ENCODE measurements at places on chromosomes 12 and 14.

GRCh38 chr12:109053382-109054123 is 1.2 kb downstream of the USP30 start:
- no peak for DNase-seq

GRCh38 chr12:116495260-116495659 is 63.9 kb upstream of the MAP1LC3B2 start:
- DNase-seq = no peak

DNA sequence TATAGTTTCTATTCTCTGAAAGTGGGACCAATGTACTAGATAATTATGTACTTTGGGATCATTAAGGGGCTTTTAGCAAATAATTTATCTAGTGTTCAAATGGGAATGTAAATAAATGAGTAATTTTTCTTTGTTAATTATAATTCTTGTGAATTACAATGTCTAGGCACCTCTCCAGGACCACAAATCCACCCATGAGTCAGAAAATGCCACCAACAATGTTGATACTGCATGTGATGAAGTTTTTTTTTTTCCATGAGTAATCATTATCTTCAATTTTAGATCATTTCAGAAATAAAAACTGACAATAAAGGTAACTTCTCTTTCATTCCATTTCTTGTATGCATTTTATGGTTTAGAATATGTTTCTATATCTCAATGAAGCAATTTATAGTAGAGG is 470.3 kb downstream of the VRK1 start:
- DNase-seq = no peak

GRCh38 chr12:42277396-42278127 is 39.5 kb upstream of the YAF2 start:
- DNase-seq = no peak

DNA sequence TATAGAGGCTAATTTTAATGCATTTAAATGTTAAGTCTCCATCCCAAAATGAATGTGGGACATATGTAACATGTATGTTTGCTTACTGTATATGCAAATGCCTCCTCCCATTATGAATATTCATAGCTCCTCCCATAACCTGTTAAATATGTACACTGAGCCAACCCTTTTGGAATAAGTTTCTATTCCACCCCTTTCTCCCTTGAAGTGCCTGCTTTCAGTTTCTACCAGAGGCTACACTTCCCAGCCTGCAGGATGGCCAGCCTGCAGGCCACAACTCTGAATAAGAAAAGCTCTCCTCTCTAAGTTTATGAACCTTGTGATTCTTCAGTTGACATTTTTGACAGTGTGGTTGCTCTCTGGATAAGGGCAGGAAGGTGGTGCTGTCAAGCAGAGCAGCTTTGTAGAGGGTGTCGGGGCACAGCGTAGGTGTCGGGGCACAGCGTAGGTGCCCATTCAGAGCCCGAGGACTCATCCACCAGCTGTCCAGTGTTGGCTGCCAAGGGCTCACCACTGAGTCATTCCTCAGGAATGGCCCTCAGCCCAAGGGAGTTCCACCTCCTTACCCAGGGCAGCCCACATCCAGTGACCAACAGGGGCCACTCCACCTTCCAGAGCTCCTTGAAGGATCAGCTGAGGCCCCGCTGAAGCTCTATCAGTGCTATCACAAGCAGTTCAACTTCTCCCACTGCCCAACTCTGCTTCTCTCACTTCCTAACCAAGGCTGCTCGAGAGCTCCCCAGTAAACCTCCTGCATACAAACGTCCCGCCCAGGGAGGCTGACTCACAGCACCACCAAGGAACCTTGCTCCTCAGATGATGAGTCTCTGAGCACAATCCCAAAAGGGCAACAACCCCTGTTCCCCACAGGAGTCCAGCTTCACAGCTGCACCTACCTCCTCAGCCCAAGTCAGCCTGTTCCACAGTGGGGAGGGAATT is 31.4 kb downstream of the VWF start:
- no peak for DNase-seq

DNA sequence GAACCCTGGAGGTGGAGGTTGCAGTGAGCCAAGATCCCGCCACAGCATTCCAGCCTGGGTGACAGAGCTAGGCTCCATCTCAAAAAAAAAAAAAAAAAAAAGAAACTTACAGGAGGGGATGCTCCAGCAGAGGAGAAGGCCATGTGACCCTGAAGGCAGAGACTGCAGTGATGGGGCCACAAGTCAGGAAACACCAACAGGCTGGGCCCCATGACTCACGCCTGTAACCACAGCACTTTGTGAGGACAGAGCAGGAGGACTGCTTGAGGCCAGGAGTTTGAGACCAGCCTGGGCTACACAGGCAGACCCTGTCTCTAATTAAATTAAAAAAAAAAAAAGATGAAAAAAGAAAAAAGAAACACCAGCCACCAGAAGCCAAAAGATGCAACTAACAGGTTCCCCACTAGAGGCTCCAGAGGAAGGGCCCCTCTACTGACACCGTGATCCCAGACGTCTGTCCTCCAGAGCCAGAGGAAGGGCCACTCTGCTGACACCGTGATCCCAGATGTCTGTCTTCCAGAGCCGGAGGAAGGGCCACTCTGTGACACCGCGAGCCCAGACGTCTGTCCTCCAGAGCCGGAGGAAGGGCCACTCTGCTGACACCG is 9.1 kb upstream of the GLT1D1 start:
- DNase-seq = no peak

DNA sequence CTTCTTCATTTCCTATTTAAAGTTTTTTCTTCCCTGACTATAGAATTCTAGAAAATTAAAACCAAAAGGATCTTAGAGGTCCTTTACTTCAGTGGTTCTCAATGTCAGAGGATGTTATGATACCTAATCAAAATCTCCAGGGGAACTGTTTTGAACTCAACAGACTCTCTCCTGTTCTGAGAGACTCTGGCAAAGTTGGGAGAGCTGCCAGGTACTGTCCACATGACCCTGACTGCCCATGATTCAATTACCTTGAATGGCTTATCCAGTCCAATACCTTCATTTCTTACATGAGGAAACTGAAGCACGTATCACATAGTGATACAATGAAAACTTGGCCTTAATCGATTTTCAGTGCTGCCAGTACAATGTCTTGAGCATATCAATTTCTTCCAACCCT is 16.6 kb downstream of the ALKBH1 start:
- no peak for DNase-seq

DNA sequence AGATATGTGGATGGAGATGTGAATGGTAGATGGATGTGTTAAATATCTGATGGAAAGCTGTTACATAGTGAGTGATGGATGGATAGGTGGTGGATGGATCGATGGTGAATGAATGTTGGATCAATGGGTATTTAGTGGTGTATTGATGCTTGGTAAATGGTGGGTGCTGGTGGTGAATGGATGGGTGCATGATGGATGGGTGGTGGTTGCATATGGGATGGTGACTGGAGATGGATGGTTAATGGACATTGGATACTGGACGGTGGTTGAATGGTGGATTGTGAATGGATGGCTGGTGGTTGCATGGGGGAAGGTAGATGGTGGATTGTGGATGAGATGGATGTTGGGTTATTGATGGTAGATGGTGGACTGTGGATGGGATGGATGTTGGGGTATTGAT is 2.1 kb upstream of the LBHD2 start:
- no peak for DNase-seq

DNA sequence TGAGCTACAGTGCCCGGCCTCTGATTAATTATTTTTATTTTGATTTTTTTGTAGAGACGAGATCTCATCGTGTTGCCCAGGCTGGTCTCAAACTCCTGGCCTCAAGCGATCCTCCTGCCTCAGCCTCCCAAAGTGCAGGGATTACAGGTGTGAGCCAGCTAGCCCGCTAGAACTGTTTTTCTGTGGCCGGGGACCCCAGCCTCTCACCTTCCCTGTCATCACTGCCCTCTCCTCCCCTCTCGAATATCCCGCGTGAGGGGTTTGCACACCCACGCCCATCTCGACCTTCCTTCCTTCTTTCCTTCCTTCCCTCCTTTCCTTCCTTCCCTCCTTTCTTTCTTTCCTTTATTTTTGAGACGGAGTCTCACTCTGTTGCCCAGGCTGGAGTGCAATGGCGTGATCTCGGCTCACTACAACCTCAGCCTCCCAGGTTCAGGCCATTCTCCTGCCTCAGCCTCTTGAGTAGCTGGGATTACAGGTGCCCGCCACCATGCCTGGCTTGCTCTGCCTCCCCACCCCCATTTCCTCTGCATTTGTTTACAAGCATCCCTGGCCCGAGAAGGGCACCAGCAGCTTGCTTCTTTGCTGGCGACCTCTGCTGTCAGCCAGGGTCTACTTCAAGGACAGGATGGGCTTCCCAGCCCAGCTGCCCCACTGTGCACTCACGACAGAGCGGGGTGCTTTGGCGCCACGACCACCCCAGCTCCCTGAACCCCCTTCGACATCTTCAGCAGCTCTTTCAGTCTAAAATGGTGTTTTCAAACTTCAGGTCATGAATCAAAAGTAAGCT is 4.3 kb upstream of the TRAF3 start:
- DNase-seq = no peak

- DNase-seq = no peak
These were observed 69.9 kb downstream of the SERPINA3 start for GRCh38 chr14:94682061-94682516.

- no peak for DNase-seq
These were observed 6.7 kb upstream of the VASH1 start for GRCh38 chr14:76754586-76754985.

DNA sequence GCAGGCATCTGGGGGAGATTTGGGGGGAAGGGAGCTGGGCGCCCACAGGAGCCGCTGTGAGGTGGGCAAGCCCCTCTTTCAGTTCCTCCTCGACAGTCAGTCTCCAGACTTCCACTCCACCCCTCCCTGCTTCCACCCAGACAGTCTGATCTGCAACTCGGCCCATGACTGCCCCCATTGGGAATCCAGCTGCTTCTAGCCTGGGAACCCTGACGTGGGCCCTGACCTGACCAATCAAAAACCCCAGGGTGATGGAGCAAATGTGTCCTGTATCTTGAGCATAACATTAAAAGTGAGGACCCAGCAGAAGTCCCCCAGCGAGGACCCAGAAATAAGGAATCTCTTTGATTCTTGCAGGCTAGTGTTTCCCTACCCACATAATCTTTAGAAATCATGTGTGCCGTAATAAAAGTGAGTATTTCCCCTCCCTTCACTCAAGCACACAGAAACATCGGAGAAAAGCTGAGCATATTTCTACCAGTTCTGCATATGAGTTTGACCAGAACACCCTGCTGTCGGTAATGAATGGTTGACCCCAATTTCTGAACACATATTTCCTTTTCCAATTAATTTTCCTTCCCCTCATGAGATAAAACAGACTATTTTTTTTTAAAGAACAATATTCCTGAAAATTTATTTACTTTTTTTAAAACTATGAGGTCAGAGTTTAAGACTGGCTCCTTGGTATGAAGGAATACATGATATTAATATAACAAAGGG is 6.4 kb downstream of the SSH1 start:
- no peak for DNase-seq

DNA sequence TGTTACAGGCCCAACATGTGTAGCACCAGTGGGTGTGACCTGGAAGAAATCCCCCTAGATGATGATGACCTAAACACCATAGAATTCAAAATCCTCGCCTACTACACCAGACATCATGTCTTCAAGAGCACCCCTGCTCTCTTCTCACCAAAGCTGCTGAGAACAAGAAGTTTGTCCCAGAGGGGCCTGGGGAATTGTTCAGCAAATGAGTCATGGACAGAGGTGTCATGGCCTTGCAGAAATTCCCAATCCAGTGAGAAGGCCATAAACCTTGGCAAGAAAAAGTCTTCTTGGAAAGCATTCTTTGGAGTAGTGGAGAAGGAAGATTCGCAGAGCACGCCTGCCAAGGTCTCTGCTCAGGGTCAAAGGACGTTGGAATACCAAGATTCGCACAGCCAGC is 8.6 kb downstream of the BCL2L14 start:
- no peak for DNase-seq

DNA sequence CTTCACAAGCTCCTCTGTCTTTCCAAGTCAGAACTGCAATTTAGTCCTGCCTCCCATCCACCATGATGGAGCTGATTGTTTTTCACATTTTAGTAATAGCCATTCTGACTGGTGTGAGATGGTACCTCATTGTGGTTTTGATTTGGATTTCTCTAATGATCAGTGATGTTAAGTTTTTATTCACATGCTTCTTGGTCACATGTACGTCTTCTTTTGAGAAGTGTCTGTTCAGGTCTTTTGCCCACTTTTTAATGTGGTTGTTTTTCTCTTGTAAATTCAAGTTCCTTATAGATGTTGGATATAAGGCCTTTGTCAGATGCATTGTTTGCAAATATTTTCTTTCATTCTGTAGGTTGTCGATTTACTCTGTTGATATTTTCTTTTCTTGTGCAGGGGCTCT is 4.1 kb upstream of the TAS2R14 start:
- DNase-seq = no peak

DNA sequence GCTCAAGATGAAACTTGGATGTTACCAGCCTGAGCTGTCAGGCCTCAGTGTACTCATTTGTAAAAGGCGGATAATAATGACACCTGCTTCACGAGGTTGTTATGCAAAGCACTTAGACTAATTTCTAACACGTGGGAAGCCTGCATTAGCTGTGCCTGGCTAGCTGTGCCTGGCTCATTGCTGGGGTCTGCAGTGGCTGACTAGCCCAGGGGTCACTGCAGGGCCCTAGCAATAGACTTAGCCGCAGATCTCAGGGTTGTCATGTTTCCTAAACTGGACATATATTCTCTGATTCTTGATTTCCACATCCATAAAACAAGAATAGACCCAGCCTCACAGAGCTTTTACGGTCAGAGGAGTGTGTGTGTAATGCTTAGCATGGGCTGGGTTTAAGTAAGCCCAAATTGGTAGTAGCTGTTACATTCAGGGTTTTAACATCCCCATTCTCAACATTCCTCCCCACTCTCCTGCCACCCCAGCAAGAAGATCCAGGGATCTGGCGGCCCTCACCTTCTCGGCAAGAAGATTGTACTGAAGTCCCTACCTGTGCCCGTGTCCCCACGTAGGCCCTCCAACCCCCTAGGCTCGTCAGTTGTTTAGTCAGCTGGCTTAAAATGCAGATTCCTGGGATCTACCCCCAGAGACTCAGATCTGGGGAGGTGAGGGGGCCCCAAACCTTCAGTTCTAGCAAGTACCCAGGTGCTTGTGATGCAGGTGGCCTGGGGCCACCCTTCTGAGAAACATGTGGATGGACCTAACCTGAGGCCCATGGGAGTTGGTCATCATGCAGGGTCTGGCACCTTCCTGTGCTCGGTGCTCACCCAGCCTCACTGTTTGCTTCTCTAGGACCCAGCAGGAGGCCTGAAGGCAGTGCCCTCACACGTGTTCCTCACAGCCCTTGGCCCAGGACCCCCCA is 8.6 kb downstream of the NR4A1 start:
- DNase-seq = no peak

DNA sequence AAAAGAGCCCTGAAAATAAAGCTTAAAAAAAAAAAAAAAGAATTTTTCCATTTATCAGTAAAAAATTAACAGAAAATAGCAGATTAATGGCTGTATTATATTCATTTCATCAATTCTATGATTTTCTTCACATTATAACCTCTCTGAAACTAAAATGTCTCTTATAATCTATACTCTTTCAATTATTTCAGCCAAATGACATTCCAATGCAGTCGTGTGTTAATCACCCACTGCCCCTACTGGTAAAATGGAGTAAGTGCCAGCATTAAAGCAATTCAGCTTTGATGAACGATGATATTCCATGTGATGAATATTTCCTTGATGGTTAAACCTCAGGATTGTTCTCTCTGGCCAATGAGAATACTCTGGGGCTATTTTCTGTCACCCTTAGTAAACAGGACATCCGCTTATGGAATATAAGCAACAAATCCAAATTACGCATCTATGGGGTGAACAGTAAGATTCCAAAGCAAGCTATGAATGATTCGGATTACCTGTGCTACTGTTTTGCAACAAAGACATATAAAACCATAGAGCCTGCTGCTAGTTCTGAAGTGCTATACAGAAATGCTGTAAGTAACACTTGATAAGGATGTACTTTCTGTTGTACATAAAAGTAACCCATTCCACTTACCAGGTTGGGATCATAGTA is 20.3 kb upstream of the SYCP3 start:
- DNase-seq = no peak

Measured in iPS DF 6.9 (cell line).